Effector memory CD8-positive, alpha-beta T cell (primary cell): ENCODE measurements at places on chromosomes 7 and 10.

GRCh38 chr10:96512524-96513304 lies 1.0 kb downstream of the TLL2 start:
- no peak for DNase-seq

GRCh38 chr10:28796606-28797512 lies 119.5 kb downstream of the BAMBI start:
- no peak for DNase-seq

DNA sequence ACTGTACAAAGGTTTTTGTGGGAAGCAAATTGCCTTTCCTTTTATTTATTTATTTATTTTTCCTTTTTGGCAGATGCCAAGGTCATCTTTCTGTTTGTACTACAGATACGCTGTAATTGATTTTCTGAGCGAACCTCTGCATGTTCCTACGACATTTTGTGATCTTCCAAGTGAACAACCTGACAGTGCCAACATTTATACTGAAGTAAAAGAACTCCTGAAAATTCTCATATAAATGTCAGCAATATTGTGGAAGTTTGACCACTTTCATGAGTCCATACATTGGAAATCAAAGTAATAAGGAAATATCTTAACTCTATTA lies 86.8 kb upstream of the EEPD1 start:
- DNase-seq = no peak

DNA sequence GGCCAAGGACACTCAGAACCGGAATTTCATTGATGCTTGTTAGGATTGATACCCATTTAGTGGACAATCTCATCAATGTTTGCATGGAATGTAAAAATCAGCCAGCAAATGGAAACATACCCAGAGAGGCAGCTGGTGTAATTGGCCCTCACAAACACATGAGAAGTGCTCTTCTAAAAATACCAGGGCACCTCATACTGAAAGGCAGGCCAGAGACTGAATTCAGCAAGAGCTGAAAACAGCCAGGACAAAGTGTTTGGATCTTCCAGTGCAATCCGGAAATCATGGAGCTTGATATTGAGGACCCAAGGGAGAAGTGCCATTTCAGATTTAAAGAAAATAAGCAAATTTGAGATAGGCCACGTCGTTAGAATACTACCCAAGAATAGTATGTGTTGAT lies 498.6 kb downstream of the GALNT17 start:
- no peak for DNase-seq

DNA sequence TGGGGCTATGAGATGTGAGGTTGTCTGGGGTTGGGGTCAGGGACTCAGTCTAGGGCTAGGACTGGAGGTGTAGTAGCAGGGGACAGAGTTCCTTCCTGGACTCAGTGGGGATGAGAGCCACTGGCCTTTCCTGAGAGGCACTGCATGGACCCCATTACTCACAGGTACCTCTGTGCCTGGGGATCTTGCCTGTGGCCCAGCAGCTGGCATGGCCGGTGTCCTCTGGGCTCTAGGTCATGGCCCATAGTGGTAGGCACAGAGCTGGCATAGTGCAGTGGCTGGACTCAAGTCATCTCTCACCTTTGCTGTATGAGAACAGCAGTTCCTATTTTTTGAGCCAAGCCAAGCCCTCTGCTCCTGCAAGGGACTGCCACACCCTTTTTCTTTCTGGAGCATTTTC lies 51.9 kb downstream of the NEURL1 start:
- no peak for DNase-seq

DNA sequence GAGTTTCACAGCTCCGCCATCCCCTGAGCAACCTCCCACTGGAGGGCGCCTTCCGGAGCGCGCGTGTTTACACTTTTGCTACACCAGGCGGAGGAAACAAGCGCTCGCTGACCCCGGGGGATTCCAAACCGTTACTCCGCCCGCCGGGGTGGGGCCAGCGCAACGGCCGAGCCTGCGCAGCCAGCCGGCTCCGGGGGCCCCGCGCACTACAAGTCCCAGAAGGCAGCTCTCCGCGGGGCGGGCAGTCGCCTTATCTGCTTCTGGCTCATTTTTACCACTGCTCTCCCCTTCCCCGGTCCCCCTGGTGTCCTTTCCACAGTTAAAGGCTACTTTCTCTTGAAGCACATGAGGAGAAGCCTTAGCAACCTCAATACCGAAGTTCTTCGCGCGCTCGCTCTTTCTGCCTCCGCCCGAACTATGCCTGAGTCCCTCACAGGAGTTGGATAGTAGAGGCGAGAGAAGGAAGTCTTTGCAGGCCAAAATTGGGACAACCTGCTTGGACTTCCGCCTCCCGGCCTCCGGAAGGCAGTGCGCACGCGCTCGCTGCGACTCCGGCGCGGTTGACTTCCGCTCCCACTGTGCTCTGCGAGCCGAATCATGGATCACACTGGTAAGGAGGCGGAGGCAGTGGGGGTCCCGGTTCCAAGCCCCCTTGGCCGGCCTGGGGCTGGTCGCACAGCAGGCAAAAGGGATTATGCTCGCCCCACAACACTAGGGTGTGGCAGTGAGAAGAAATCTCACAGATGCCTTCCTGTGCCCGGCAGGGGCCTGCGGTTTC lies at the start of gene CBLL1:
Gene CBLL1, plus strand, starts transcription at position 576 of the 778 bp plus-strand sequence. Its CDS starts 22 bp downstream, at position 598.
- DNase-seq = peak; percentile 99

GRCh38 chr7:1839701-1840100 lies 169.6 kb downstream of the ELFN1 start:
- no peak for DNase-seq

- DNase-seq = no peak
Observed at GRCh38 chr7:68235937-68236336, 1239.3 kb downstream of the TYW1 start.

GRCh38 chr7:96182424-96183158 lies 139.3 kb downstream of the SLC25A13 start:
- no peak for DNase-seq

- no peak for DNase-seq
Observed at GRCh38 chr7:47368190-47368812, 213.6 kb downstream of the TNS3 start.

- no peak for DNase-seq
Observed at GRCh38 chr10:74460812-74461211, 309.8 kb downstream of the ADK start.

- no peak for DNase-seq
Observed at GRCh38 chr10:35339942-35340341, 3.6 kb downstream of the CCNY start.

DNA sequence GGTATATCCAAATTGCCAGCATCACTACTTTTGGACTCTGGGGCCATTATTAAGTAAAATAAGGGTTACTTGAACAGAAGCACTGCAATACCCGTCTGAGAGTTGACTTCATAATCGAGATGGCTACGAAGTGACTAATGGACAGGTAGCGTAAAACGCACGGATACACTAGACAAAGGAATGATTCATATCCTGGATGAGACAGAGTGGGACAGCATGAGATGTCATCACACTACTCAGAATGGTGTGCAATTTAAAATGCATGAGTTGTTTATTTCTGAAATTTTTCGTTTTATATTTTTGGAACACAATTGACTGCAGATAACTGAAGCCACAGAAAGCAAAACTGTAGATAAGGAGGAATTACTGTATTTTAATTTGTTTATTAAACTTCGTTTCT lies 421.5 kb upstream of the LRGUK start:
- DNase-seq = no peak

DNA sequence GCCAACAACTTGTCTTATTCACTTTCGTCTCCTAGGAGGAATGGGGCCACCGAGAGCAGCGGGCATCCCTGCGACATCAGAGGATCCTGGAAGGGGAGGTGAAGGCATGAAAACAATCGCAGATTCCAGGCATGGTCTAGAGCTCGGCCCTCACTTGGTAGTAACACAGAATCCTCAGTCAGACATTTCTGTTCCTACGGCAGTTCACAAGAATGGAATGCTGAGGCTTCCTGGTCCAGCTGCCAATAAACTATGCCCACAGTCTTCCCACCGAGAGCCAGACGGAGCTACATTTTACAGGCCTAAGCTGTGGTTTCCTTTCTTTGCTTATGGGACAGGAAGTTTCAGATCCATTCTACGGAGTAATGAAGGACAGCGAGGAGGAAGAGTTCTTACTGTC lies 75.8 kb downstream of the OR13A1 start:
- no peak for DNase-seq

DNA sequence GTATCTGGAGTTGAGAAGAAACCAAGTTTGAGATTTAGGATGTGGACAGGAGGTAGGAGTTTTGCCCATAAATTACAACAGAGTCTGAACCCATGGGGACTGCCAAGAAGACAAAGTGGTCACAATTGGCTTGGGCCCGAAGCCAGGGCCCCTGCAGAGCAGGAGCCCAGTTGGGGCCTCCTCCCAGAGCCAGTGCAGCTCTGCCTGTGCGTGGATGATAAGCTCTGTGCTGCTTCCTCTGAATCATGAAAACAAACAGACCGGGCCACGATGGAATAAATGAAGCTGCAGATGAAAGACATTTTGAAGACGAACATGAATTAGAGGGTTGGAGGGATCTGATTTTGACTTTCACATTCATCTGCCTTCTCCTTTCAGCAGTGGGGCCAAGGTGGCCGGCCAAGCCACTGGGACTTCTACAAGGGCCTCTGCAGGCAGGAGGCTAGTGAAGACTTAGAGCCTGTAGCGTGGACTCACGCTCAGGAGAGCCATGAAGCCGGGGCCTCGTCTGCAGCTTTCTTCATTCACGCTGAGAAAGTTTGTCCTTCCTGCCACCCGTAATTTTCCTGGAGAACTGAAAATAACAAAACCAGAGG lies 156.8 kb upstream of the LYZL1 start:
- DNase-seq = no peak
